Stimulated activated CD4-positive, alpha-beta T cell treated with anti-CD3 and anti-CD28 coated beads, Interleukin-4, amount 100 ng/mL, for 24 hours (primary cell): ENCODE measurements at places on chromosomes 1 and 21.

GRCh38 chr1:178160736-178161475, 67.0 kb downstream of the RASAL2 start:
- no peak for DNase-seq

DNA sequence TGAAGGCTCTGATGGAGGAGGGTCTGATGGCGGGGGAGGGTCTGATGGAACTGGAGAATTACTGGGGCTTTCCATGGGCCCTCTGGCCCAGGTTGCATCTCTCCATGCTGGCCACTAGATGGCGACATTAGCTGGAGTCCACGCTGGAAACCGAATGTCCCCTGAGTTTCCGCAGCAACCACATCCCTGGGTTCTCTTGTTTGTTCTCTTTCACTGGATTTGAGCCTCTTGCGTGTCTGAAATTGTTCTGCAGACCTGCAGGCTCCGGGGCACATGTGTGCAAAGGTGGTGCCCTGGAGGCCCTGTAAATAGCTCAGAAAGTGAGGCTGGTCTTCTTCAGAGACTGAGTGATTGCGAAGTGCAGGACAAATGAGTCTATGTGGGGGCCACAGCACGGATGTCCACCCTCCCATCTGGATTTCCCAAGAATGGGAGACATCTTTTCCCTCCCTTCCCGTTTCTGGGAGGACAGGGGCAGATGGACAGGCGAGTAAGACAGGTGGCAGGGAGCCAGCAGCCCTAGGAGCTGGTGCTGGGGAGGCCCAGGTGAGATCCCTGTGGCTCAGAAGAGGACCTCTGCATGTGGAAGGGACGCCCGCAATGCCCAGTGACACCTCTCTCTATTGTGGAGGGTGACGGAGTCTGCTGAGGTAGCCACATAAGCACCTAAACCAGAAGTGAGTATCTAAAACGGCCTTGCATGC, 73.2 kb upstream of the ABCG1 start:
- DNase-seq, result peak; percentile 71

- DNase-seq, result no peak
Observed at GRCh38 chr1:235635938-235636662, 13.5 kb downstream of the GNG4 start.

- no peak for DNase-seq
Observed at GRCh38 chr1:28735961-28736449, 735 bp upstream of the YTHDF2 start.

GRCh38 chr1:24406788-24407187, 6.8 kb downstream of the STPG1 start:
- DNase-seq, result no peak

- DNase-seq, result no peak
Observed at GRCh38 chr1:98761219-98761865, 99.8 kb downstream of the SNX7 start.

- no peak for DNase-seq
Observed at GRCh38 chr1:228866468-228866867, 131.2 kb downstream of the RHOU start.

- DNase-seq, result no peak
Observed at GRCh38 chr1:89802051-89802450, 18.8 kb upstream of the LRRC8D start.

DNA sequence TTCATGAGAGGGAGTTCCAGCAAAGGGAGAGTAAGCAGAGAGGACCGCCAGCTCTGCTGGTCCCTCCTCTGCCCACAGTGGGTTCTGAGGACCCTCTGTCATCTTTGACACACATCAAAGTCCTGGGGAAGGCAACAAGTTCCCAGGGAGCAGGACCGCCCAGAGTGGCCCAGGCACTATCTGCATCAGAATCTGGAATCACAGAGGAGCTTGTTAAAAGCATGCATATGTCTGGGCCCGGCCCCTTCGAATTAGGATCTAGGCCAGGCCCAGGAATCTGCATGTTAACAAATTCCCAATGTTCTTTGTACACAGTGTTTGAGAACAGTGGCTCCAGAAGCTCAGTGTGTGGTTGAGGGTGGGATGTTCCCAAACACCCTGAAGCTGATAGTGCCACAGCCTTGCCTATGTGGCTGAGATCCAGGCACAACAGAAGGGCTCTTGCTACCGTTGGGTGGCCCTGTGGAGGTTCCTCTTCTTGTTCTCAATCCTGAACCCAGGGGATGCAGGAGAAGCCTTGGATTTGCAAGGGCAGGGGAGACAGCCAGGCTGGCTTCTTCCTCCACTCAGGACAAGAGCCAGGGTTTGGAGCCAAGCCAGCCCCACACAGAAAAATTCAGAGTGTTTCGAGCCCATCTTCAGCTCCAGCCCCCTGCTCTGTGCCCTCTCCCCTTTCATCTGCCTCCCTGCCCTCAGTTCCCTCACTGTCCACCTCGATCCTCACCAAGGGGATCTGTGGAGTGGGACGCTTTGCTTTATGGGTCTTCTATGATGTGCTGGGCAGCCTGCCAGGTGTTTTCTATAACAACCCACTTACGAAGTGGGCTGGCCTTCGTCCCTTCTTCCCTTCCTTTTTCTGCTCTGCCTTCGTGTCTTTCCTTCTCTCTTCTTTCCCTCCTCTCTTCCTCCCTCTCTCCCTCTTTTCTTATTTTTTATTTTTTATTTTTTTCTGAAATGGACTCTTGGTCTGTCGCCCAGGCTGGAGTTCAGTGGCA, 129.0 kb upstream of the TMPRSS2 start:
- DNase-seq, result no peak

GRCh38 chr21:18460979-18461378, 57.4 kb upstream of the TMPRSS15 start:
- DNase-seq, result no peak

GRCh38 chr21:44941567-44941966, 1.7 kb downstream of the SLX9 start:
- DNase-seq, result no peak

DNA sequence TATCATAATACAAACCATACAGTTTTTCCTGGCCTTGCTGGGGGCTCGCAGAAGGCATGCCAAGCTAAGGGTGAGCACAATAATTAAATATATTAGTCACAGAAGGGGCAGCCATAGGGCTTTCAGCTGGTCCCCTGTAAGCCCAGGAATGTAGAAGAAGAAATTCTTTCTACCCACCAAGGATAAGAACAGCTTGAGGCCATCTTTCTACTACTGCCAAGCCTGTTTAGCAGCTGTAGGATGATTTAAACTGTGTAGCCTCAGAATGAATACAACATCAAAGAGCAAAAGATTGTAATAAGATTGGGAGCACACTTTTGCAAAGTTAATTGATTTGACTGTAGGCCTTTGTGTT, 171.5 kb downstream of the LRRC7 start:
- DNase-seq, result no peak

DNA sequence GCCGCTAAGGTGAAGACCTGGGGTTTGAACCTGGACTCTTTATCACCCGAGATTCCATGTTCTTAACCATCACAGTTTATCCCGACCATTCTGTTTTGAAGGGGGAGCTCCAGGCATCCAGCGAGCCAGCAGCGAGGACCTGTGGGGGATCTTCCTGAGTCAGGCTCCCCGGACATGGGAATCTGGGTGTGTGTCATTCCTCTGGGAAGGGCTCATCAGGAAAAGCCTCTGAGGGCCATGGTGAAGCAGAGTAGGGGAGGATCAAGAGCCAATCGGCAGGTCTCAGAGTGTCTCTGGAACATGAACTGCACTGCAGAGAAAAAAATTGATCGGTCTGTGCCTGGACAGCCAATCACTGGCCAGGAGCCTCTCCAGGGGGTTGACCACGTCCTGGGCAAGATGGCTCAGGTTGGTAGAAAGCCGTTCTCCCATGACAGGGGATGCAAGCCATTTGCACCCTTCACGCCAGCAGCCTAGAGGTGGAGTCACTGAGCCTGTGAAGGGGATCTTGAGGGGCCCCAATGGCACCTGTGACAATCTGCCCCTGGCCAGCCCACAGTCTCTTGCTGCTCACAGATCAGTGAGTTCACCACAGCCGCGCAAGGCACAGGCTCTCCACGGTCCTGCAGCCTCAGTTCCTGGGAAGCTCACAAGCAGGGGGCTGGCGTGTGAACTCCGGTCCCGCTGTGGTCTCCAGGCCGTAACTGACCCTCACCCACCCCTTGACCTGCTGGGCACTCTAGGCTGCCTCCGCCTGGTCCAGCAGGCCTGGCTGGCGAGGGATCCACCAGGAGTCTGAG, 20.4 kb upstream of the ACTRT2 start:
- no peak for DNase-seq

GRCh38 chr1:114290341-114290740, 136.7 kb upstream of the SYT6 start:
- no peak for DNase-seq

DNA sequence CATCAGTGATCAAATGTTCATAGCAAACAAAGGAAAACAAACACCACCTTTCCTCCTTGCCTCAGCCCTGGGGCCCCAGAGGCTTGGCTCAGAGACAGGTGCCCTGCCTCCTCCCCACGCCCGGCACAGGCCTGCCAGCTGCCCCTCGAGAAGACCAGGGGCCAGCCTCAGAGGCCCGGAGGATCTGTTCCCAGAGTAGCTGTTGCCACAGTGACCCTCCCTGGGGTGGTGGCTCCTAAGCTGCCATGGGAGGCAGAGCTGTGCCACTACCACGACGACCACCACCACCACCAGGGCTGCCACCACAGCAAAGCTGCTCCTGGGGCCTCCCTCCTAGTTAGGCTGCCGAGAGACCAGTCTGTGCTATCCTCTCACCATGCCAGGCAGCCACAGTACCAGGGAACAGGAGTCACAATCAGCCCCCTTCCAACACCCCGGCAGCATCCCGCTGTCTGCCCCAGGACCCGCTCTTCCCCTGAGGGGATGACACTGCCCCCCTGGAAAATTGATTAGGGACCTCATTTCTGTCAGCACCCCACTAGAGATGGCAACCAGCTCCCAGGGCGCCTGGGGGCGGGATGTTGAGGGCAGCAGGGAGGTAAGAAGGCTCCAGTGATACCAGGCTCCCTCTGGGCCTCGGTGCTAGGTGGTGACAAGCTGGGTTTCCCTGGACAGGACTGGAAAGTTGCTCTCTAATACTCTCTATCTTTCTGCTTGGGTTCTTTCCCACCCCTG, 30.5 kb downstream of the KCNC4 start:
- no peak for DNase-seq

DNA sequence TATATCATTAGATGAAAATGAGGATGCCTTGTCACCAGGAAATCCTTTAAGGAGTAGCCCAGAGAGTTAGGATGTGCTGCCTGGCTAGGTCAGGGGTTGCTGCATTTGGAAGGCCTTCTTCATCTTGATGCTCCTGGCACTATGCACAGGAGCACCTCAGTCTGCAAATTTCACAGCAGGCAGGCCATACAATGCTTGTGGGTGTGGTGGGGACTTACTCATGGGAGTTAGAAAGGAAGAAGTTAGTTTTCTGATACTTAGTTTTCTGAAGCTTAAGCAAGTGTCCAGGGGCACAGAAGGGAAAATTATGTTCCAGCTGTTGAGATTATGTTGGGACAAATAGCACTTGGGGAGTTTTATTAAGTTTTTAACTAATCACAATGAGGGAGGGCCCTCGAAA, 11.4 kb downstream of the HLX start:
- DNase-seq, result no peak

- DNase-seq, result no peak
Observed at GRCh38 chr1:45848097-45848496, 44.7 kb downstream of the MAST2 start.

GRCh38 chr1:177779166-177779965, 190.5 kb downstream of the SEC16B start:
- DNase-seq, result no peak

GRCh38 chr1:48261881-48262400, 39.4 kb downstream of the SLC5A9 start:
- DNase-seq, result no peak

GRCh38 chr1:26257222-26257621, 22.7 kb upstream of the SH3BGRL3 start:
- DNase-seq, result no peak

DNA sequence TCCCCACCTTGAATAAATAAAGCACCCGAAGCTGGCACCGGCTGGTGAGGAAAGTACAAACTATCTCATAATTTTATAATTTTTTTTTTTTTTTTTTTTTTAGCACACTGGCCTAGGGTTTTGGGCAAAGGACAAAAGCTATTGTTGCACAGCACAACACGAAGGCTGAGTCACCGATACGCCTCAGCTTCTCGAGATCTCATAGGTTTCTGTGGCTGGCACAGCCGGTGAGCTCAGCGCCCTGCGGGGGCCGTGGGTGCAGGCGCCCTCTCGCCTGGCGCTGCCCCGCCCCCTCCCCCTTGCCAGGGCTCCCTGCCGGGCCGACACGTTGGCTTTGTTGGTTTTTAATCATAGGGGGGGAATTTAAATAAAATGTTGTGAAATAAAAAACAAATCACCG, 17.2 kb downstream of the CASZ1 start:
- DNase-seq, result no peak

DNA sequence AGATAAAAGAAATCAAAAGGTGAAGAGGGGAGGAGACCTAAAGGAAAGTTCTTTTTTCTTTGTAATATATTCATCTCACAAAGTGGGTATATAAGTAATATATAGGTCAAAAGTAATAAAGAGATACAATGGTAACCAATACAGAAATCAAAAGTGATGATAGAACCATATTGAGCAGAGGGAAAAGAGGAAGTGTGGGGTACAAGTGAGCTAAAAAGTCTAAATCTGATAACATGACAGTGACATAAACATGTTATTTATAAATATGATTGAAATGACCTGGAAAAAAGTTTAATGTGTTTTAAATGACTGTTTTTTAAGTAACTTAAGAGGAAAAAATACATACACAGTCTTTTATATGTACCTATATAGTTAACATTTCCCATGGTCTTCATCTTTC, 70.5 kb downstream of the MRPL39 start:
- DNase-seq, result no peak

- DNase-seq, result peak; percentile 65
Observed at GRCh38 chr1:171644805-171645483, 7.5 kb downstream of the MYOC start.

- no peak for DNase-seq
Observed at GRCh38 chr1:177239792-177240191, 69.0 kb downstream of the BRINP2 start.

DNA sequence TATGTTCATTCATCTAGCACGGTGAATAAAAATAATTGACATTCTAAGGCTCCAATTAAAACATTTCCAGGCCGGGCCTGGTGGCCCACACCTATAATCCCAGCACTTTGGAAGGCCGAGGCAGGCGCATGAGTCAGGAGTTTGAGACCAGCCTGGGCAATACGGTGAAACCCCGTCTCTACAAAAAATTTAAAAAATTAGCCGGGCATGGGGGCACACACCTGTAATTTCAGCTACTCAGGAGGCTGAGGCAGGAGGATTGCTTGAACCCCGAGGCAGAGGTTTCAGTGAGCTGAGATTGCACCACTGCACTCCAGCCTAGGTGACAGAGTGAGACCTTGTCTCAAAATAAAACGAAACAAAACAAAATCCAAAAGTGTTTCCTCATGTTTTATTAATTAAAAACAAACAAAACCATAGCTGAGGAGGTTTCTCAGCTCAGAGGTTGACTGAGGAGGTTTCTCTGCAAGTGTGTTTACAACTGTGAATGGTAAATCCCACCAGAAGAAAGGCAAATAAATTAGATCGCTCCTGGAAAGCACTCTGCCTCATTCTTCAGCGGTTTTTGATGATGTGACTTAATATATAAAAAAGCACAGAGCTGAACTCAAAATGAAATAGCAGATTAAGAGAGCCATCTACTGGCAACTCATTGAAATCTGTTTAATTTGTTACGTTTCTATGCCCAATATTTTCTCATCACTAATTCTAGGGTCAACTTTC, 37.7 kb upstream of the ATG4C start:
- no peak for DNase-seq

GRCh38 chr1:235275223-235275622, 52.8 kb downstream of the ARID4B start:
- DNase-seq, result no peak

- DNase-seq, result no peak
Observed at GRCh38 chr1:2386636-2387611, 4.4 kb downstream of the MORN1 start.

GRCh38 chr21:32020564-32020963, 147.7 kb downstream of the HUNK start:
- DNase-seq, result no peak

- no peak for DNase-seq
Observed at GRCh38 chr1:89986020-89986419, 8.9 kb upstream of the ZNF326 start.
